ENCODE measurements at places on chromosomes 3 and 15.

DNA sequence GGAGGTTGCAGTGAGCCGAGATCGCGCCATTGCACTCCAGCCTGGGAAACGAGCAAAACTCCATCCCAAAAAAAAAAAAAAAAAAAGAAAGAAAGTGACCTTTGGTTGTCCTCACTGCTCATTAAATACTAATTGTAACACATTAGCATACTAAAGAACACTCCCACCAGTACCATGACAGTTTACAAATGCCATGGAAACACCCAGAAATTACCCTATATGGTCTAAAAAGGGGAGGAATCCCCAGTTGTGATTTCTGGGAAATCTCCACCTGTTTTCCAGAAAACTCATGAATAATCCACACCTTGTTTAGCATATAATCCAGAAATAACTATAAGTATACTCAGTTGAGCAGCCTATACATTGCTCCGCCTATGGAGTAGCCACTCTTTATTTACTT, 23.5 kb upstream of the INO80 start:
- no peak for DNase-seq

DNA sequence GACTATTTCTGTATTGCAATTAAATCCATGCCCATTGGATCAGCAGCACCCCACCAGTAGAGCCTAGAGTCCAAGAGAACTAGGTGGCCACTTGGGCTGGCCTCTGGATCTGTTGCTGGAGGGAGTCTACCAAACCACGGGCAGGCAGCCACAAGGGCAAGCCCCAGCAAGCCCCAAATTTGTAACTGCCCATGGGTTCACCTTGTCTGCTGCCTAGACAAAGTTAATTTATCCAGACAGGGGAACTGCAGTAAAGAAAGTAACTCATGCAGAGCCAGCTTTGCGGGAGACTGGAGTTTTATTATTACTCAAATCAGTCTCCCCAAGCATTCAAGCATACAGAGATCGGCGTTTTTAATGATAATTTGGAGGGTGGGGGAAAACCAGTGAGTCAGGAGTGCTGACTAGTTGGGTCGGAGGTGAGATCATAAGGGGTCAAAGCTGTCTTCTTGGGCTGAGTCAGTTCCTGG, 74.0 kb upstream of the TERB2 start:
- no peak for DNase-seq

GRCh38 chr3:86723433-86723832, 267.5 kb downstream of the VGLL3 start:
- no peak for DNase-seq

DNA sequence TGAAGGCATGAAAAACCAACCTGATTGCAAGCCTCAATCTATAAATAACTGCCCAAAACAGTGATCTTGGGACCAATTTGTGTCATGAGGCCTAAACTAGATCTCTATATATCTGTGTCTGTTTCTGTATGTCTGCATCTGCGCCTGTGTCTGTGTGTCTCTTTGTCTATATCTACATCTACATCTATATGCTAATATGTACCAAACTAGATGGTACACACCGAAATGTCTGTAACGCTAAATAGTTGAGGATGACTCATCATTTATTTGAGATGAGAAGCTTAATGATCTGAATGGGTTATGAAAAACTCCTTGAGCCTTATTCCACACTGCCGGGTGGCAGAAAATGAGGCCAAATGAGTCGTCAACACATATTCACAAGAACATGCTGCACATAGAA, 982.3 kb downstream of the ROBO2 start:
- DNase-seq, result no peak

GRCh38 chr3:184491867-184492615, 69.5 kb upstream of the EPHB3 start:
- peak; percentile 81 for DNase-seq

GRCh38 chr15:51183076-51183475, 88.4 kb upstream of the TNFAIP8L3 start:
- DNase-seq, result no peak

DNA sequence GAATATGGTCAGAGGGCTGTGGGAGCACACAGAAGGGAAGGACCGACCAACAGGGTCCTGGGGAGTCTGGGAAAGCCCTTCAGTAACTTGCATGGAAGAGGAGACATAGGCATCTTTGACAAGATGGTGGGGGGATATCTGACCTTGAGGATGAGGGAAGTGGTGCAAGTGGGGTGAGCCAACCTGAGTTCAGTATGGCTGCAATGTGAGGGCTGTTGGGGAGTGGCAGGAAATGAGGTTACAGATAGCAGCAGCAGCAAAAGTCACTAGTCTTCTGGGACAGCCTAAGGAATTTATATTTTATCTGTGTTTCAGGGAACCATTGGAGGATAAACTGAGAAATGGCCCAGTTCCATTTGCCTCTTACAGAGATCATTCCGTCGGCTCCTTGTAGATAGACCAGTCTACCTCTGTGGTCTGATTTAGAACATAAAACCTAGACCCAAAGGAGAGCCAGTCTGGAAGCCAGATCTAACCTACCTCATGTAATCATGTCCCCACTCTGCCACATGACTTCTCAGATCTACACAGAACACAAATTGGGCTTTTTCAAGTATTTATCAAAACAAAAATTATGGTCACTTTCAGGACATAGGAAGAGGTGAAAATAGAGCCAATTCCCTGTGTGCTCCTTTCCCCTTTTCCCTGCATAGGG, 75.6 kb downstream of the ST6GAL1 start:
- DNase-seq, result no peak

GRCh38 chr3:183475016-183475763, 46.8 kb upstream of the MCF2L2 start:
- DNase-seq, result no peak

DNA sequence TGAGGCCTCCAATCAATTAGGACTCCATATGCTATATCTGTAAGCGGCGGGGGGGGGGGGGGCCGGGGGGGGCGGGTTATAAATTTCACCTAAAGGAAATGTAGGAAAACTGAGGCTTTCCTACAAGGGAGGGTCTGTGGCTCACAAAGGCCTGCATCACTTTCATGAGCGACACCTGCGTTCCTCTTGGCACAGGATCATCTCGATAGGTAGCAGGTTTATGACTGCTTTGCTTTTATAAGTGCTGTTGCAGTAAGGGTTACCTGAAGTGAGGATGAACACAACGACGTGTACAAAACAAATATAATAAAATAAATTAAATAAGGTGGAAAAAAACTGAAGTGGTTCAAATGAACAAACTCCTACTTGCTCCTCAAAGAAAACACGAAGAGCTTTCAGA, 194.3 kb downstream of the FOXP1 start:
- no peak for DNase-seq

DNA sequence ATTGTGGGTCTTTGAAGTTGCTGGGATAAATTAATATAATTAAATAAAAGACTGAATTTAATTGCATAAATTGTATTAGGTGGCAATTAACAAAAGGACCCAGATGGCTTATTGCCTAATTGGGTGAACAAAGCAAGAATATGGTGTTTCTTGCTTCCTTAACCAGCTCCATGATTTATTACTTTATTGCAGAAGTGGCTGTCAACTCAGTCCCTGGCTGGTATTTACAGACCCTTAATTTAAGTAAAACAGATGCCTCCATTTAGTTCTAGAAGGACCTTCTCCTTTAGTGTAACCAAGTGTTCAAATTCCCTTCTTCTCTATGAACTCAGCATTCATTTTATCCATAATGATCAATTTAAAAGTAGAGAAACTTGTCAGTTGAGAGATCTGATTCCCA, 35.1 kb downstream of the DPH3 start:
- DNase-seq, result no peak

DNA sequence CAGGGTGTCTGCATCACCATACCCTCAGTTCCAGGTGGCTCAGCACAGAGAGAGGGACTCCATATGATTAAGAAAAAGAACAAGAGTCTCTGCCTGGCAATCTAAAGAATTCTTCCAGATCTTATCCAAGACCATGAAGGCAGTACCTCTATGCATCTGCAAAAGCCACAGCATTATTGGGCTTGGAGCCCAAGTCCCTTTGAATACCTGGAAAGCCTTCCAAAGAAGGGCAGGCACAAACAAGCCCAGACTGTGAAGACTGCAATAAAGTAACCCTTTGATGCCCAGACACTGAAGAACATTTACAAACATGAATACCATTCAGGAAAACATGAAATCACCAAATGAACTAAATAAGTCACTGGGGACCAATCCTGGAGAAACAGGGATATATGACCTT, 60.9 kb upstream of the DIPK2A start:
- DNase-seq, result no peak

- peak; percentile 52 for DNase-seq
These were observed 21.4 kb downstream of the CCR1 start for GRCh38 chr3:46186471-46187340.

- DNase-seq, result no peak
These were observed 31.7 kb downstream of the ATP2C1 start for GRCh38 chr3:130925628-130926027.

- DNase-seq, result no peak
These were observed 276.5 kb downstream of the TBL1XR1 start for GRCh38 chr3:176920766-176921160.

Data from inflammatory macrophage treated with lipopolysaccharide for 4 hours (primary cell).